ENCODE measurements at places on chromosomes 12 and 14.

DNA sequence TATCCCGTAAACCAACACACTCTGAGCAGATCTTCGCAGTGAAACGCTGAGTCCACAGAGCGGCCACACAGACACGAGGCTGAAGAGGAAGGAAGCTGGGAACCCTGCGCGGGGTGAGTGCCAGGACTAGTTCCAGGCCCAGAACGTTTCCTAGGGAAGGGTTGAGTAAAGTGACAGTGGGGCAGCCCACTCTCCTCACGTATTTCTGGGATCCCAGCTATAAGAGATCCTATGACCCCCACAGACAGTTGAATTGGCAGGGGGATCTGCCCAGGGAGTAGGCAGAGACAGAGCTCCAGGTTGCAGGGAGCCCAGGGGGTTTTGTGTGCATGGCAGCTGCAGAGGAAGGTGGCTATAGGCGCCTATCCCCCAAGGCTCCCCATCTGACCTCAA is 51.1 kb downstream of the GTF2A1 start:
- no peak for DNase-seq

DNA sequence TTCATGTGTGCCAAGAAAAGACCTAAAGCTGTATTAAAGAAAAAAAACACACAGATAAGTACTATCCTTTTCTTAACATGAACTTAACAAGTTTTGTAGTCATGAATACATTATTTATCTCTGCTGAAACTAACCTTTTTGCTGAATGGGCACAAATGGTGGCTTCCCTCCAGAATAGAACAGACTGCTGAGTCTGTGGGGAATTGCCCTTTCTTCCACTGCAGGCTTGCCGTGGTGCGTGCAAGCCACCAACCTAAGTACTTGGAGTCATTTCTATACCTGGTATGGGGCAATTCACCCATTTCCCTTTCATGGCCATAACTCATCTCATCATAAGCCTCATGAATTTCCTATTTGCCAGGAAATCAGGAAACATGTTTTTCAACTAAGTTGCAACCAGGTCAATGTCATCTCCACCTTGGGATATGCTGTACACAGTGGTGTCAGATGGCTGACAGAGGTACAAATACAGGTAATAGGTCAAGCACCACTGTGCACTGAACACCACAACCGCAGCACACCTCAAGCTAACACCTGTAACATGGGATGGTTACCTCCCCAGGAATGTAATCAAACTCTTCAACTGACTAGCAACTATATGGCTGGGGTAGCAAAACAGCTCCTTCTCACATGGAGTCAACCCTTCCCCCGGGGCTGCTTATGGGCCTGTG is 49.9 kb downstream of the CATSPERB start:
- peak; percentile 48 for DNase-seq

DNA sequence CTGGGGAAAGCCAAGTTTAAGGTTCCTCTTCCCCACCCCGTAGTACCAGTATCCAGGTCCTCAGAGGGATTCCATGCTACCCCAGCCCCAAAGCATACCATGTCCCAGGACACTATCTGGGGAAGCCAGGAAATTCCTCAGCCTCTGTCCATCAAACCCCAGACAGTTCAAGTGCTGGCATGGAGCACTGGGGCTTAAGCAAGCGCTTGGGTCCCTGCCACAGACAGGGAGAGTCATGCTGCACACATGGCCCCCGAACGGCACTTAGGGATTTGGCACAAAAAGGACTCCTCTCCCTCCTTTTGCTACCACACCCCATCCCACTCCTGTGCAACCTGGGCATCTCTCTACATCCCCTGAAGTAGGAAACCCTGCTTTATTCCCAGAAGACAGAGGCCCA is 21.8 kb downstream of the ADCY6 start:
- no peak for DNase-seq

DNA sequence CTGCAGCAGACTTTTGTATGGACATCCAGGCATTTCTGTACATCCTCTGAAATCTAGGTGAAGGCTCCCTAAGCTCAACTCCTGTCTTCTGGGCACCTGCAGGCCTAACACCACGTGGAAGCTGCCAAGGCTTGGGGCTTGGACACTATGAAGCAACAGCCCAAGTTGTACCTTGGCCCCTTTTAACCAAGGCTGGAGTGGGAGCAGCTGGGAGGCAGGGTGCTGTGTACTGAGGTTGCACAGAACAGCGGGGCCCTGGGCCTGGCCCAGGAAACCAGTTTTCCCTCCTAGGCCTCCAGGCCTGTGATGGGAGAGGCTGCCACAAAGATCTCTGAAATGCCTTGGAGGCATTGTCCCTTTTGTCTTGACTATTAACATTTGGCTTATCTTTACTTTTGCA is 214.4 kb upstream of the LRIG3 start:
- no peak for DNase-seq

DNA sequence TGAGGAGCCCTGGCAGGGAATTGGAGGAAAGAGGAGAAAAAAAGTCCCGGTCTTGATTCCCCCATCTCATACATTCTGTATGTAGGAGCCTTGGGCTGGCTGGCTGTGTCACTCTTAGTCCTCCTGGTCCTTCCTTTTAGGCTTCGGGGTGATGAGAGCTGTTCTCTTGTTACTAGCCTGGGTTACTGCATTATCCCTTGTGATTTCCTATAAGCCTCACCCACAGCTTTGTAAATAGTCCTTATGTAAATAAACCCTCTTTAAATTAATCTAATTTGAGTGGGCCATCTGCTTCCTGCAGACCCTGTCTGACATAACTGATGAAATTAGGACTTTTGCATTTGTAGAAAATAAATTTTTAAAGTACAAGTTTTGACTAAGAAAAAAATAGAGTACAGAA is 19.2 kb downstream of the DNM1L start:
- DNase-seq: no peak

DNA sequence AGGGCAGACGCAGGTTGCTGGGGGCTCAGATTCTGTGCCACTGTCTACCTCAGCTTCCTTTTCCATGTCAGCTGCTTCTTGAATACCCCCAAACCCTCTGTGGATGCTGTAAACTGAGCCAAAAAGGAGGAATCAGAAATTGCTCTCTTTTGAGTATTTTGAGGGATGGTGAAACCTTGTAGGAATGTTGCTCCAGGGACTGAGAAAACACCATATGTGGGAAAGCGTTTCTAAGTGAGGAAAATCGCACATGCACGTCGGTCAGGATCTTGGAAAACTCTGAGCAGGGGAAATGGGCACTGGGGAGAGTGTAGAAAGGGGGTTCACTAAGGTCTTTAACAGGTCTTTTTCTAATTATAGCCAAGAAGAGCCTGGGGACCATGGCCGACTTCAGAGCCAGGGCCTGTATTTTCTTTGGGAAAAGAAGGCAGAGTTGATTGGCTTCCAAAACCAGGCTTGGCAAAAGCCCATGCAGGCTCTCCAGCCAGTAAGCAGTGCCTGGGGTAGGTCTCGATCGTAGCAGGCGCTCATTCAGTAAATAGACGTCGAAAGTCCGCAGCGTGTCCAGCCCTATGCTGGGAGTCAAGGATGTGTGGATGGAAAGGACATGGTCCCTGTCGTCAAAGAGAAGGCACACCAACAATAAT is 58.0 kb downstream of the NTF3 start:
- DNase-seq: no peak

DNA sequence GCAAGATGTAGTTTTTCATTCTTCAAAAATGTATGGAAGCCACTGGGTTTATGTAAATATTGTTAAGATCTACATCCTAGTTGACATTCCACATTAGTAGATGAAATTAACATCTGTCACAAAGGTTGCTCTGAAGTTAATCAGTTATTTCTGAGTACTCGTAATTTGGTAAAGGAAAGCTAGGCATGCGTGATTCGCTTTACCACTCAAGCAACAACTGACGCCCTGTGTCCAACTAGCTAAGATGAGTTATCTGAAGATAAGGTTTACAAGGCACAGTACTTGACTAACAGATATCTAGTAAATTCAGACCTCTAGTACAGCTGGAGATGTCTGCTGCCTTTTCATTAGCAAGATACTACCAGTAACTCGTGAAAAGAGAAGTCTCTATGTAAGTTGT is 14.1 kb downstream of the PRKD1 start:
- DNase-seq: no peak

GRCh38 chr12:132040906-132041606 is 91.3 kb downstream of the EP400 start:
- DNase-seq: no peak

GRCh38 chr12:5548152-5548943 is 116.4 kb downstream of the NTF3 start:
- no peak for DNase-seq

- DNase-seq: no peak
These were observed 153.6 kb downstream of the PAH start for GRCh38 chr12:102763471-102763870.

GRCh38 chr12:109944561-109945359 is 44.7 kb downstream of the TCHP start:
- no peak for DNase-seq

DNA sequence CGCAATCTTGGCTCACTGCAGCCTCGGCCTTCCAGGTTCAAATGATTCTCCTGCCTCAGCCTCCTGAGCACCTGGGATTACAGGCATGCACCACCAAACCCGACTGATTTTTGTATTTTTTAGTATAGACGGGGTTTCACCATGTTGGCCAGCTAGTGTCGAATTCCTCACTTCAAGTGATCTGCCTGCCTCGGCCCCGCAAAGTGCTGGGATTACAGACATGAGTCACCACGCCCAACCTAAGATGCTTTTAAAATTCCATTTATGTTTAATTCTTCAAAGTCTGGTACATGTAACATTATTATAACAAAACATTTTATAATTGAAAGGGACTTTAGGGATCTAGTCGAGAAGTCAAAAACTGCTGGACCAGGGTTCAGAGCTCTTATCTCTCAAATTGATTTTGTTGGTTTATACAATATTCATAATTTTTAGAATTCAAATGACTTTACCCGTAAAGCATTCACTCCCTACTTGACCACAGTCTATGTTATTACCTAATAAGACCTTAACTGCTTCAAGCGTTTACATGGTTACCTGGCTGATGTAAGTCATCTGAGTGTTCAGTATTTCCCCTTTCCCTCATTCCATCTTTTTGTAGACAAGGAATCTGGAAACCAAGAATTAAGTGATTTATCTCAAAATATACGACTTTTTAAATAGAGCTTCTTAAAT is 28.2 kb downstream of the RAP1B start:
- no peak for DNase-seq

All from T-helper 2 cell treated with Interferon-gamma antibody and Interleukin-4, amounts not matched to agents 5 μg/mL and 100 μg/mL, for 36 hours (primary cell).